ENCODE measurements at places on chromosomes 11 and 22.

GRCh38 chr11:124482362-124483147, 37.1 kb upstream of the OR8B8 start:
- no peak for DNase-seq

GRCh38 chr11:65133724-65134123, 595 bp downstream of the SYVN1 start:
- no peak for DNase-seq

GRCh38 chr11:123035831-123036230, 26.1 kb downstream of the HSPA8 start:
- no peak for DNase-seq

DNA sequence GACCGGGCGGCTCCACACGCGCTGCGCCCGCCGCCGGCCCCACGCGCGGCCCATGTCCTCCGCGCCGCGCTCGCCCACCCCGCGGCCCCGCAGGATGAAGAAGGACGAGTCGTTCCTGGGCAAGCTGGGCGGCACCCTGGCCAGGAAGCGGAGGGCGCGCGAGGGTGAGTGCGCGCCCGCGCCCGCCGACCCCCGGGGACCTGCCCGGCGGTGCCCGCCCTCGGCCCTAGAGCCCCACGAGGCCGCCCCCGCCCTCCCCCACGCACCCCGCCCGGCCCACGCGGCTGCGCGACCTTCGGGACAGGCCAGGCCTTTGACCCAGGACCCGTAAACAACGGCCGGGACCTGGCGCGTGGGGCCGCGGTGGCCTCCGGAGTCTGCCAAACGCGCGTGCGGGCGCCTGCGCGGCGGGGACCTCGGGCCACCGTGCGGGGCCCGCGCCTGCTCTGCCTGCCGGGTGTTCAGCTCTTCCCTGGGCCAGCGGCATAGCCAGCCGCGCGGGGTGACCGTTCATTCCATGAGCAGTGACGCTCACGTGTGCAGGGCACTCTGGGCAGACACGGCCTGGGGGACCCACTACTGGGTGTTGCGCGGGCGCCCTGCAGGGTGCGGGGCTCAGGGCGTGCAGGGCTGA, at the start of gene PARVB:
TSS of gene PARVB (plus strand) at position 15 of the 634 bp plus-strand sequence. CDS start at position 53, 38 bp downstream.
- no peak for DNase-seq

DNA sequence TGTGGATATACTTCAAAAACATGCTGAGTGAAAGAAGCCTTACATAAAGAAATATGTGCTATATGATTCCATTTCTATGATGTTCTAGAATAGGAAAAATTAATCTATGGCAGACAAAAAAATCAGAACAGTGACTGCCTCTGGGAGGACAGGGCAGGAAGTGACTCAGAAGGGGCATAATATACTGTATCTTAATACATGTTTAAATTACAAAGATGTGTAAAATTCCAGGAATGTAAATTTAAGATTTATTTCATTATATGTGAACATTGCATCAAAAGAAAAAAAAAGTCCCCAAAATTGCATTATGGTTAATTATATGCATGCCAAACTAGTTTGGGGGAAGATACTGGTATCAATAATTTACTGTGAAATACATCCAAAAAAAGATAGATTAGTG, 32.2 kb downstream of the SBF2 start:
- no peak for DNase-seq

DNA sequence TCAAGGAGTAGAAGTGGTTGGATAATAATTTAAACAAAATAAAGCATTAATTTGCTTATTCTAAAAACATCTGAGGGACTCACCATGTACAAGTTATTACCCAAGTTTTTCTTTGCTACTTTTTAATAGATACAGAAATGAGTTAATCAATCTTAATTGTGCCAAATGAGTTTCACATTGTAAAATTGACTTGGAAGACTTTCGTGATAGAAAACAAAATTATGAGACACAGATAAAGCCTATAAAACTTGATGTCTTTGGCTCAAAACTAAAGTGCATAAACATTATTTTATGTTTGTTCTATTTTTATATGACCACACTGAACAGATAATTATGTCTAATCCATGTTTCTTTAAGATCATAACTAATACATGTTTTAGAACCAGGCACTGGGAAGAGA, 10.1 kb upstream of the CWF19L2 start:
- DNase-seq, result no peak

DNA sequence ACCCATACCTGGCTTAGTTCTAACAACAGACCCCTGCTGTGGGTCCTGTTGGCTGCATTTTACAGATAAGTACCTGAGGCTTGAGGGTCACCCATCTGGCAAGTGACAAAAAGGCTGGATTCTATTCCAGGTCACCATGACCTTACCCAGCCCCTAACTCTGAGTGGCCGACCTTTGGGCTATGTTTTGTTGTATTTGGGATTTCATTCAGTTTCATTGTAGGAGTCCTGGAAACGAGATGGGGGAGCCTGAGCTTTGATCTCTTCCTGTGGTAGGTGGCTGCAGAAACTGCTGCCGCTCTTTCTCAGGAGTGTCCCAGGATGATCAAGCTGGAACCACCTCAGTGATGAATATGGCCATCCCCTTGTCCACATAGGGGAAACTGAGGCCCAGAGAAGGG, 24.6 kb upstream of the YWHAH start:
- no peak for DNase-seq

- no peak for DNase-seq
These were observed 159.9 kb upstream of the NAV2 start for GRCh38 chr11:19552656-19553260.

- DNase-seq, result no peak
These were observed 230.6 kb upstream of the PDGFD start for GRCh38 chr11:104394508-104394907.

DNA sequence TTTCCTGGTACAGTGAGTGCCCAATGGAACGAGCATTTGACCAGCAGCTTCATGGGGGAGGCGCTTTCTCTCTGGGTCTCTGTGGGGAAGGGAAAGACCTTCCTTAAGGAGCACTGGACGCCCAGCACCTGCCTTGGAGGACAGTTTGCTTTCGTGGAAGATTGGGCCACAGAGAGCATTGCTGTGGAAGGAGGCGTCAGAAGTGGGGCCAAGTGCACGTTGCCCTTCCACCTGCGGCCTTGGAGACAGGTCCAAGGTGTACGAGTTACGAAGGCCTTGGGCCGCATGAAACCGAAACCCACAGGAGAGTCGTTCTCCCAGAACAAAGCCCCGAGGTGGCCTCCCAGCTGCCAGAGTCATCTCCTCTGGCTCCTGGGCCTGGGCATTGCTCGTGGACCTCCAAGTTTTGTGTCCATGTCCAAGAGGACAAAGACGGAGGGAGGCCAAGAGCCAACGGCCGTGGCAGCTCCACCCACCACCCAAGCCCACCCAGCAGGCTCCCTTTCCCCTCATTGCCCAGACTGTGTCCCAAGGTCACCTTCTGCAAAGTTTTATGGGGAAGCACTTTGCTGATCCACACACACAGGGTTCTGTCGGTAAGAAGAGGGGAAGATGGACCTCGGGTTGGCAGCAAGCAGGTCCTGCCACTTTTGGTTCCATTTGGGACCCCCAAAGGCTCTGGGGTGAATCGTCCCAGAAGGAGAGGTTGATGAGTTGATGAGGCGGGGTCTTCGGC, 5.8 kb upstream of the NLRP6 start:
- no peak for DNase-seq

- no peak for DNase-seq
These were observed 237.9 kb downstream of the BRD1 start for GRCh38 chr22:49589811-49590210.

GRCh38 chr22:37926771-37927636, 20.9 kb downstream of the MICALL1 start:
- DNase-seq, result no peak

- no peak for DNase-seq
These were observed 15.0 kb downstream of the SMIM38 start for GRCh38 chr11:69170704-69171103.

DNA sequence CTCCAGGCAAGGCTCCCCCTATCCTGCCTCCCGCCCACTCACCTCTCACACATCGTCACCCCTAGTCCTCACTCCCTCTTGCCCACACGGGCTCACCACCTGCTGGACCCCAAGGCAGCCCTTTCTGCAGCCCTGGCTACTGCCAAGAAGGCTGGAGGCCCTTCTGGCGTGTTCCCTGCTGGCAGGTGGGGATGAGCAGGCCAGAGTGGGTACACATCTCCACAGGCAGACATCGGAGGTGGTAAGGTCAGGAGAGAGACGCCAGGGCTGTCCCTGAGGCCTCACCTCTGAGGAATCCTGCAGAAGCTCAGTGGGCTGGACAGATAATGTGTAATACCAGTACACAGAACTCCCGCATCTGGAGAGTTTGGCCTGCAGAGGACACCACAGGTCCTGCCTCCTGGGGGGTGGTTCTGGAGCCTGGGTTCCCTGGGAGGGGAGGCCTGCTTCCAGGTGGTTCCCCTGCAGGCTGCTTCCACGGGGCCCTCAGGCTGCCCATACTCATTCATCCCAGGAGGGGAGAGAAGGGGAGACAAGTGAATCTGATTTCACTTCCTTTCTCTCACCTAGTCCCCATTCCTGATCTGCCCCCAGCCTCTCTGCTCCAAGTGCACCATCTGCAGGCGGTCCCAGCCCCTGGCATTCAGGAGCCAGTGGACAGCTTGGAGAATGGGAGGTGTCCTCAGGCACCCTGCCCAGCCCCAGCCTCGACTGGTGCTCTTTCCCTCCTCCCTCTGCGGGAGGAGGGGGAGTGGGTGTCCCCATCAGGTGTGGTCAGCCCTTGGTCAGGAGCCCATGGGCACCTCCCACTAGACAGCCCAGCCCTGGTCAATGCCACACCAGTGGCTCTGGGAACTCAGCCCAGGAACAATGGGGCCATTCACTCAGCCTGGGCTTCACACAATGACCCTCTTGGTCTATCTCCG, 6.1 kb upstream of the CHST1 start:
- no peak for DNase-seq

GRCh38 chr11:112718483-112718882, 242.7 kb upstream of the NCAM1 start:
- DNase-seq, result no peak

- DNase-seq, result no peak
These were observed 81.9 kb downstream of the PRR5L start for GRCh38 chr11:36377759-36378564.

GRCh38 chr11:19874266-19874665, 161.6 kb downstream of the NAV2 start:
- DNase-seq, result no peak

DNA sequence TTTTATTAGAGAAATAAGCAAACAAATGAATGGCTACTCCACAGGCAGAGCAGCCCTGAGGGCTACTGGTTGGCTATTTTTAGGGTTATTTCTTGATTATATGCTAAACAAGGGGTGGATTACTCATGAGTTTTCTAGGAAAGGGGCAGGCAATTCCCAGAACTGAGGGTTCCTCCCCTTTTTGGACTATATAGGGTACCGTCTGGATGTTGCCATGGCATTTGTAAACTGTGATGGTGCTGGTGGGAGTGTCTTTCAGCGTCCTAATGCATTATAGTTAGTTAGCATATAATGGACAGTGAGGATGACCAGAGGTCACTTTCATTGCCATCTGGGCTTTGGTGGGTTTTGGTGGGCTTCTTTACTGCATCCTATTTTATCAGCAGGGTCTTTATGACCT, 19.2 kb downstream of the SLC22A6 start:
- DNase-seq, result no peak

GRCh38 chr11:10743354-10744000, 7.6 kb upstream of the CTR9 start:
- no peak for DNase-seq

DNA sequence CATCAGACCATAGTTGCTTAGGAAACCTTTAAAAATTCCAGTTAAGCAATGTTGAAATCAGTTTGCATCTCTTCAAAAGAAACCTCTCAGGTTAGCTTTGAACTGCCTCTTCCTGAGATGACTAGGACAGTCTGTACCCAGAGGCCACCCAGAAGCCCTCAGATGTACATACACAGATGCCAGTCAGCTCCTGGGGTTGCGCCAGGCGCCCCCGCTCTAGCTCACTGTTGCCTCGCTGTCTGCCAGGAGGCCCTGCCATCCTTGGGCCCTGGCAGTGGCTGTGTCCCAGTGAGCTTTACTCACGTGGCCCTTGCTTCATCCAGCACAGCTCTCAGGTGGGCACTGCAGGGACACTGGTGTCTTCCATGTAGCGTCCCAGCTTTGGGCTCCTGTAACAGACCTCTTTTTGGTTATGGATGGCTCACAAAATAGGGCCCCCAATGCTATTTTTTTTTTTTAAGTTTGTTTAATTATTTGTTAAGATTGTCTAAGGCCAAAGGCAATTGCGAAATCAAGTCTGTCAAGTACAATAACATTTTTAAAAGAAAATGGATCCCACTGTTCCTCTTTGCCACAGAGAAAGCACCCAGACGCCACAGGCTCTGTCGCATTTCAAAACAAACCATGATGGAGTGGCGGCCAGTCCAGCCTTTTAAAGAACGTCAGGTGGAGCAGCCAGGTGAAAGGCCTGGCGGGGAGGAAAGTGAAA, 73.4 kb downstream of the NCAPD3 start:
- peak; percentile 5 for DNase-seq

Measured in stimulated activated CD4-positive, alpha-beta T cell treated with anti-CD3 and anti-CD28 coated beads, Interleukin-15, amount 100 ng/mL, for 48 hours (primary cell).